NCI-H460 (cell line): ENCODE measurements at places on chromosomes 11 and 22. TPM values are rescaled to one million over a fixed set of nuclear protein-coding genes. Genes with fewer than 3 reads are reported as not detected.

BMAL1 gene
- total RNA-seq: 10.6 and 10.8 TPM in 2 replicates

OR4D5 gene
- not detected in 2 replicates for total RNA-seq

ZW10 gene
- total RNA-seq: 14.3 and 15.0 TPM in 2 replicates

GALNT18 gene
- 4.6 and 6.1 TPM in 2 replicates for total RNA-seq

CCDC15 gene
- total RNA-seq: 1.8 and 2.3 TPM in 2 replicates

LARGE2 gene
- 0.30 and 3.9 TPM in 2 replicates for total RNA-seq

PISD gene
- total RNA-seq: 100 and 101 TPM in 2 replicates

DERL3 gene
- 0.59 and 1.6 TPM in 2 replicates for total RNA-seq

DUSP8 gene
- 1.1 and 3.1 TPM in 2 replicates for total RNA-seq

CCDC89 gene
- not detected in 2 replicates for total RNA-seq

NRIP3 gene
- 13.5 and 14.8 TPM in 2 replicates for total RNA-seq

C11orf16 gene
- not detected in 2 replicates for total RNA-seq

OR5A1 gene
- not detected in 2 replicates for total RNA-seq

RGL4 gene
- 0.07 TPM in 1 of 2 replicates, not detected in the other for total RNA-seq

MPEG1 gene
- total RNA-seq: not detected in 2 replicates

MMP27 gene
- total RNA-seq: not detected in 2 replicates

OR52N4 gene
- not detected in 2 replicates for total RNA-seq

TTC36 gene
- total RNA-seq: not detected in 2 replicates

TPBGL gene
- total RNA-seq: not detected in 2 replicates

CD44 gene
- total RNA-seq: 33.3 and 37.7 TPM in 2 replicates

TREH gene
- total RNA-seq: not detected in 2 replicates

YPEL4 gene
- total RNA-seq: not detected in 2 replicates

FOLH1 gene
- total RNA-seq: not detected in 2 replicates

ACRV1 gene
- not detected in 2 replicates for total RNA-seq

TSG101 gene
- total RNA-seq: 93.9 and 104 TPM in 2 replicates

MMP20 gene
- not detected in 2 replicates for total RNA-seq

INPPL1 gene
- total RNA-seq: 49.1 and 55.6 TPM in 2 replicates

CSNK2A3 gene
- 1.0 and 1.3 TPM in 2 replicates for total RNA-seq

POLR3H gene
- total RNA-seq: 10.8 and 12.3 TPM in 2 replicates

PNPLA5 gene
- total RNA-seq: not detected in 2 replicates

FAM83F gene
- 0.07 and 0.09 TPM in 2 replicates for total RNA-seq

C22orf15 gene
- not detected in 2 replicates for total RNA-seq

IGSF22 gene
- not detected in 2 replicates for total RNA-seq

SMIM35 gene
- not detected in 2 replicates for total RNA-seq

ZMAT5 gene
- 13.2 and 14.3 TPM in 2 replicates for total RNA-seq
